SW 1271 (cell line): ENCODE measurements at places on chromosomes 6 and 20.

- no peak for DNase-seq
These were observed 10.1 kb downstream of the TAB2 start for GRCh38 chr6:149327638-149328037.

DNA sequence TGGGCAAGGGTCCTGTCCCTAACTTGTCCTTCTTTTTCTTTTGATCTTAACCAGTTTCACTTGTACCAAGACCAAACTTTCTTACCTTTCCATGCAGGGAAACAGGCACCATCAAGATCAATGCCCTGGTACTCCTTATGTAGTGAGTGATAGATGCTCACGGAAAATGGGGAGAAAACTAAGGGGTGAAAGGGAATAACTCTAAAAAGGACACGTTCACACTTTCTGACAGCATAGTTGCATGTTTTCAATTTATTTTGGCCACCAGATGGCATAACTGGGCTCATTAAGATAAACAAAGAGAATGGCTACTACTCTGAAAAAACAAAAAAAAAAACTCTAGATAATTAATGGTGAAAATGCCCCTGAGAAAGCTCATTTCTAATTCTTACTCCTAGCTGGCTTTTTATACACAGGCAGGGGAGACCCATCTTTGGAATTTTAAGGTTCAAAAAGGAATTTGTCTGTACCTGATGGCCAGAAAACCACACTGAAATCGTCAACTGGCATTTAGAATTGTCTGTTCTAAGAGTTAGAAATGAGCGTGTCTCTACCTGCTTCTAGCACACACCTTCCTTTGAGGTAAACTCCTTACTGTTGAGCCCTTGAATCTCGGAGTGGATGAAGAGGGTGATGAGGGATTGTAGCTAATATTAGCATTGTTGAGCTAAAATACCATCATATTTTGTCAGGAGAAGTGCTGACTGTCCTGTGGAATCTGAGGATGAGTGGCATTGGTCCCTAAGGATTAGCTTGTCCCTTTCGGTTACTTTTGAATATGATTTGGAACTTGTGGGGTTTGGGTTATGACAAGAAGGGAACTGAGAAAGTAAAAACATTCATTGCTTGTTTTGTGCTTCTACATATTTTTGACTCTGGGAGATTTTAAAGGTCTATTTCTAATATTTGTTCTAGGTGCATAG lies 62.2 kb upstream of the DDR1 start:
- DNase-seq, result no peak

GRCh38 chr6:3135668-3136291 lies 17.3 kb downstream of the BPHL start:
- DNase-seq, result no peak

- DNase-seq, result no peak
These were observed 10.4 kb downstream of the OPN5 start for GRCh38 chr6:47792216-47792733.

DNA sequence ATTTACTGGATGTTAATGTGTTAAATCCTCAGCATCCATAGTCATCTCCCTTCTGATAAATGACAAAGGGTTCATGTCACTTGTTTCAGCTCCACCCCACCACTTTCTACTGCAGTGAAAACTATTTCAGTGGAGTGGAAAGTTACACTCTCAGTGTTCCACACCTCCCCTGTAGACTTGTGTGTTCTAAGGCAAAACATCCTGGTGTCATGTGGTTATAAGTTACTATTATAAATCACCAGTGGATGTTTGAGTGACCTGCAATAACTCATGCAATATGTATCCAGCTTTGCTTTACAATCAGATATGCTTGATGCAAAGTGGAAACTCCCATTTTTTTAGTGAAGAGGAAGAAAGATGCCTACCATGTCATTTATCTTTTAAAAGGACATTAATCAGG lies 82.1 kb upstream of the LTV1 start:
- DNase-seq, result no peak

GRCh38 chr6:36319436-36319762 lies 17.3 kb downstream of the BNIP5 start:
- no peak for DNase-seq

GRCh38 chr6:38192011-38192410 lies 372.5 kb downstream of the ZFAND3 start:
- no peak for DNase-seq

DNA sequence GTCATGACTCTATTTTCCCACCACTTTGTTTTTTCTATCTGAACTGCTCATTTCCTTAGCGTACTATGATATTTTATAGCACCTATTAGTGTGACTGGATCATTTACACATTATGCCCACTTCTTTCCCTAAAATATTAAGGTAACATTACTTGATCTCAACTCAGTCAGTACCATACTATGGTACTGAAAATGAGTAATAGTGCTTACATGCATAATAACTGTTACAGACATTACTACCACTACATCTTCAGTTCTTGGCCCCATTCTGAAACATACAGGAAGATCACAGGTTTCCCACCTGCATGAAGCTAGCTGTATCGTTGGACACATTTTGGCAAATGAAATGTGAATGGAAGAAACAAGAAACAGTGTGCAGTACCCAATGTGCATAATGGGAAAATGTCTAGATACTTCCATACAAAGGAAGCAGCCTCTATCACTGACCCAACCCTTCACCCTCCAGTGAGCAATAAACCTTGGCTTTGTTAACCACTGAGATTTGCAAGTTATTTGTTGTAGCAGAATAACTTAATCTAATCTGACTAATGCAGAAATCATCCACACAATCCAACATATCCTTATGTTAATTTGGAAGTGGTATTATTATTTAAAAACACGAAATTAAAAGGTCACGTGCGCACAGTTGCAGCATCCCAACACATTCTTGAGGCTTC lies 108.6 kb upstream of the DOK5 start:
- DNase-seq, result no peak

- DNase-seq, result no peak
These were observed 130.7 kb downstream of the DLL1 start for GRCh38 chr6:170160031-170160627.

DNA sequence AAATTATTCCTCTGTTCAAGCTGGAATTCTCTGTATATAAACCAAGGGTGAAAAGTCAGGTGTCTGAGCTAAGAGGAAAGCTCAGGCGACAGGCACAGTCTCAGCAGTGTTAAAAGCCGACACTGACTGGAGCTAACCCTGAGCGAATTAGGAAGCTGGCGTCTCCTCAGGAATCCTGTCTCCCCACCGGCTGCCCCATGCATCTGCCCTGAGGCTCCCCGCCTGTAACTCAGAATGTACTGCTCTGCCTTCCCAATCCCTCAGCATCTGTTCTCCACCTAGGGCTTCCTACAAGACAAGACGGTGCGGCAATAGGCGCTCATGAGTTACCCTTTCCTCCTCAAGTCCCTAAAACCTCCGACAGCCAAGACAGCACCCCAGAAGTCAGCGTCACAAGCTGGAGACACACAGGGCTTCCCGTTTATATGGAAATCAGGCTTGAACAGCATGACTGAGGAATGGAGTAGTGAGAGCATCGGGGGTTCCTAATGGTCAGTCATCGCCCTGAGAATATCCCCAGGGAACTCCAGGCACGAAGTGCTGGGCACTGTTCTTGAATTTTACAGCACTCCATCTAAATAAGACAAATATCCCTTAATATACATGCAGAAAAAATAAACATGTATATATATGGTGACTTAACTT lies 33.5 kb downstream of the WDR27 start:
- DNase-seq, result no peak

DNA sequence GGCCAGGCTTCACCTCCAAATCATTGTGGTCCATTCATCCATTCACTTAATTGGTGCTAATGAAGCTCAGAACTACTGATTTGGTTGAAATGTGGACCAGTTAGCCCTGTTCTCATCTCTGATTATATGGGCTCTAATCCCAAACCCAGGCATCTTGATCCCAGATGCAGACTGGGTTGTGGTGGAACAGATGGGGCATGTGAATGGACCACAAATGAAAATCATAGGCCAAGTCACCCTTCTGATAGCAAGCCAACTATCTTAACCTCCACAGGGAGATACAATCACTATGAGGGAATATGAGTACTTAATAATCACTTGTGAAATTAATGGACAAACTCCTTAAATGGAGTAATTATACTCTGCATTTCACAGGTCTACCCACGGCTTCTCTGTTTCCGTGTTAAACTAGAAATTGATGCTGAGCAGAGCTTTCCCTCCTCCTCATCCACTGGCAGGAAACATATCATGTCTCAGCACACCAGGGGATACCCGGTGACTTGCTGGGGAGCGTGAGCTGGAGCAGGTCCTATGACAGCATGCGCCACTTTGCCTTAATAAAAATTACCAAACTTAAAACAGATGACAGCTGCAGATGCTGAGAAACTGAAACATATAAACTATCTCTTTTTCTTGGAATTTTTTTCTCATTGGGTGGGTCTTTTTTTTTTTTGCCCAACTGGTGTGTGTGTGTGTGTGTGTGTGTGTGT lies 108.8 kb upstream of the HEY2 start:
- DNase-seq, result no peak

- DNase-seq, result no peak
These were observed 45.6 kb upstream of the BEND6 start for GRCh38 chr6:56909115-56909907.

DNA sequence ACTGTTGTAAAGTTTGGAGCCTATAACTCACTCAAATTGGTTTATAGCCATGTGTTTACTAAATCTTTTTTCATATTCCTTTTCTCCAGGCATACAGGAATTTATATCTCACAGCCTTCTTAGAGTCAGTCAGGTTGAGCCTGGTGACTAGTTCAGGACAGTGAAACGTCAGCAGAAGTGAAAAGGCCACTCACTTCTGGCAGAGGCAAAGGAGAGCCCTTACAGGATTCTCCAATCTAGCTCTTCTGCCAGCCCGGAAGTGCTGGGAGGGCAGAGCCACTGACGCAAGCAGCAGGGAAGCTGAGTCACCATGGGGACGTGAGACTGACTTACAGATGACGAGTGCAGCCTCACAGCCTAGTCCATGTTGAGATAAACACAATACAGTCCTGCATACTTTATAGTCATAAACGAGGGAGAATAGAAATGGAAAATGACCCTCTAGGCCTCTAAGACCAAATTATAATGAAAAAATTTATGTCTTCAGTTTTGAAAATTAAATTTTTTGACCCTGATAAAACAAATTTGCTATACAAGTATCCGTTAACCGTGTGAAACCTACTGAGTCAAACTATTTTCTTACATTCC lies 1.3 kb downstream of the PXT1 start:
- peak; percentile 96 for DNase-seq

GRCh38 chr20:16848526-16848925 lies 100.4 kb downstream of the OTOR start:
- DNase-seq, result no peak

- no peak for DNase-seq
These were observed 2.1 kb downstream of the SLC12A5 start for GRCh38 chr20:46031014-46031569.

GRCh38 chr20:3041854-3042409 lies 1.5 kb upstream of the GNRH2 start:
- DNase-seq, result no peak

DNA sequence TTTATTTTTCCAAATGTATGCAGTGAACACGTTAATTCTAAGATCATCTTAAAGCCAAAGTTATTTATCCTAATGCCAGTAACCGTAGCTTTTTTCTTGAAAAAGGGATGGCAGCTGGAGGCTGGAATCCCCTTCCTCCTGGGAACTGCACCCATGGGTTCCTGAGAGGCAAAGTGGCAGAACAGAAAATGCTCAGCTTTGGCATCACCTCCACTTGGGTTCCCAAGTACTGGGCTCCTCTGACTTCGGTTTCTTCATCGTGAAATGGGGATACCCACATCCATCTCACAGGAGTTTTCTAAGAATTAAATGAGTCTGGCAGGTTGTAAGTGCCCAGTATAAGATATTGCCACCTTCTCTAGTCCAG lies 6.2 kb upstream of the DDX43 start:
- no peak for DNase-seq

GRCh38 chr20:35489717-35490116 lies 34.3 kb downstream of the CEP250 start:
- DNase-seq, result no peak
